Small intestine (tissue), 16 donors: ENCODE measurements at places on chromosomes 2 and 18. TPM values are rescaled to one million over a fixed set of nuclear protein-coding genes. Genes with fewer than 3 reads are reported as not detected.
A peak's percentile ranks its signal among the peaks of the same experiment; 100 is the strongest.

Gene ZDBF2
- 0.27 TPM for polyA plus RNA-seq

Gene SERPINB10
- polyA plus RNA-seq: not detected

Gene ROCK1
- 13.8 TPM for polyA plus RNA-seq

Gene CTLA4
- 0.22 TPM for polyA plus RNA-seq

- peaks cover 2% of the 10 kb centered on the region for H3K27me3 ChIP-seq
- H3K36me3 ChIP-seq: no peaks in the 10 kb centered on the region
- no peak overlapping the region for H3K4me3 ChIP-seq
Observed at GRCh38 chr2:44834656-44835055, 106.8 kb upstream of the SIX3 start.

DNA sequence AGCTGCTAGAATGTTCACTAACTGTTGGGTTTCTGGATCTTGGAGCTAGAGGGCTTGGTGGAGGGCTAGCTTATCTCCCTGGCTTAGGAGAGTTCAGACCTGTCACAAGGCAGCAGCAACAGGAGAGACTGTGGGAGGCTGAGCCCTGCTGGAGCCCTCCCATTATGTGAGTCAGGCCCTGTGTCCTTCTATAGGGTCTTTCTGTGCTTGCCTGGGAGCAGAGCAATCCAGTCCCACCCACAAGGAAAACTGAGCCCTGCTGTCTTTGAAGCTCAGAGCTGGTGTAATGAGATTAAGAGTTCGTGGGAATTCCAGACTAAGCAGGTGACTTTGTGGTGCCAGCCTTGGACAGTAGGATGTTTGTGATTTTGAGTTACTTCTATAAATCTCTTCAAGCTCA lies 249.0 kb downstream of the TTC32 start:
- no peak overlapping the region for H3K4me3 ChIP-seq
- no peaks in the 10 kb centered on the region for H3K4me1 ChIP-seq
- H3K36me3 ChIP-seq: no peaks in the 10 kb centered on the region
- no peak for DNase-seq
- H3K27ac ChIP-seq: no peak overlapping the region
- H3K27me3 ChIP-seq: peaks cover 3% of the 10 kb centered on the region

DNA sequence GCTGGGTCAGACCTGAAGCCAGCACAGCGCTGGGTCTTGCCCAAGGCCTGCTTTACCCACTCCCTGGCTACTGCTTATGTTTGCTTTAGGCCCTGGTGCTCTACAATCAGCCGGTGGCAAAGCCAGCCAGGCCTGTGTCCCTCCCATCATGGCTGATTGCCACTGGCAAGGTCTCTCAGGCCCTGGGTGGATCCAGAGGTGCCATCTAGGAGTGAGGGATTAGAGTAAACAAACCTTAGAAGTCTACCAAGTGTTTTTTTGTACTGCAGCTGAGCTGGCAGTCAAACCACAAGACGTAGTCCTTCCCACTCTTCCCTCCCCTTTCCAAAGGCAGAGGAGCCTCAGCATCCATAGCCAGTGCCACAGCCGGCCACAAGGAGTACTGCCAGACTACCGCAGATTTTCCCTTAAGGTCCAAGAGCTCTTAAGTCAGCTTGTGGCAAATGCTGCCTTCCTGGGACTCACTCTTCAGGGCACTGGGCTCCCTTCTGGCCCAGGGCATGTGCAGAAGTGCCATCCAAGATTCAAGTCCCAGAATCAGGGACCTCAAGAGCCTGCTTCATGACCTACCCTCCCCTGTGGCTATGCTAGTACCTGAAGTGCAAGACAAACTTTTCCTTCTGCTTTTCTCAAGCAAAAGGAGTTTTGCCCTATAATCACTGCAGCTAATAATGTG lies 20.0 kb downstream of the IL1RL2 start:
- no peaks in the 10 kb centered on the region for H3K36me3 ChIP-seq
- H3K27me3 ChIP-seq: no peaks in the 10 kb centered on the region
- DNase-seq: no peak
- H3K4me1 ChIP-seq: no peaks in the 10 kb centered on the region
- H3K4me3 ChIP-seq: no peak overlapping the region

GRCh38 chr2:191115804-191116203 lies 35.0 kb downstream of the STAT4 start:
- no peaks in the 10 kb centered on the region for H3K36me3 ChIP-seq
- H3K27me3 ChIP-seq: no peaks in the 10 kb centered on the region
- DNase-seq: peak; percentile 5
- no peaks in the 10 kb centered on the region for H3K4me1 ChIP-seq
